ENCODE measurements at places on chromosomes 1 and 21.

DNA sequence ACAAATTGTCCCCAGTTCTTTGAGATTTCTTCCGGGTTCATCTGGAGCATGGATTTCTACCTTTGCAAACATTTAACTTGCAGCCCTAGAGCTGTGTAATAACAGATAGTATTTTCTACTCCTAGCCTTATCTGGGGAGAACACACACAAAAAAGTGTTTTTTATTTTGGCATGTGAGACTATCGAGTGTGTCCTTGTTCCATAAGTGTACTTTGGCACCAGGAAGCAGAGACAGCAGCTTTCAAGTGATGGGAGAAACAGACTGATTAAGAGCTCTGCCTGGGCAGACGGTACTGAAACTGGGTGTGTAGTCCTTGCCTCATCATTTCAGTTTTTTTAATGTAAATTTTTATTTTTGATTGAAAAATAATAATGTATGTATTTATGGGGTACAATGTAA is 297.4 kb downstream of the ST6GALNAC3 start:
- no peak for DNase-seq

- no peak for DNase-seq
Observed at GRCh38 chr1:206908038-206908437, 10.8 kb downstream of the IL24 start.

GRCh38 chr1:17084787-17085186 is 31.0 kb upstream of the SDHB start:
- no peak for DNase-seq

- no peak for DNase-seq
Observed at GRCh38 chr1:106836708-106837107, 219.8 kb upstream of the PRMT6 start.

GRCh38 chr1:240491156-240491555 is 120.8 kb downstream of the GREM2 start:
- peak; percentile 43 for DNase-seq

GRCh38 chr21:32580949-32581348 is 4.4 kb downstream of the TCP10L start:
- no peak for DNase-seq

GRCh38 chr1:221663321-221663720 is 78.6 kb downstream of the DUSP10 start:
- DNase-seq, result peak; percentile 48

- DNase-seq, result peak; percentile 8
Observed at GRCh38 chr1:79903321-79903720, 896.8 kb upstream of the ADGRL4 start.

DNA sequence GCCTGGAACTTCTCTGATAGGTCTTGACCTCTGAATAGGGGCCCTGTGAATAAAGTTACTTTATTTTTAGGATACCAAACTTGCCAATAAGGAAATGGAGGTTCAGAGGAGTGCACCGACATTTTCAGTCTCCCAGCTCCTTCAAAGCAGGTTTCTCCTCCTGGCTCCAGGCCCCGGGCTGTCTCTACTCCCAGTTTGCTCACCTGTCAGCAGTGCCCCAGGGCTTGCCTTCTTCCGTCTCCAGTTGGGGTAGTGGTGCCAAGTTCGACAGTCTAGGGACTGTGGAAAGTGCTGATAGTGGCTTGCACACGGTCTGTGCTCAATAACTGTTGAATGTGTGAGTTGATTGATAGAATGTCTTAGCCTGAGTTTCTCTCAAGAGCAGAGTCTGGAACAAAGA is 149.2 kb downstream of the ACTL8 start:
- no peak for DNase-seq

- no peak for DNase-seq
Observed at GRCh38 chr1:34330061-34330460, 153.4 kb downstream of the C1orf94 start.

- DNase-seq, result peak; percentile 45
Observed at GRCh38 chr1:65958561-65959350, 166.1 kb downstream of the PDE4B start.

GRCh38 chr21:25701529-25701928 is 33.2 kb downstream of the ATP5PF start:
- DNase-seq, result no peak

- DNase-seq, result no peak
Observed at GRCh38 chr1:51203874-51204245, 32.2 kb upstream of the RNF11 start.

DNA sequence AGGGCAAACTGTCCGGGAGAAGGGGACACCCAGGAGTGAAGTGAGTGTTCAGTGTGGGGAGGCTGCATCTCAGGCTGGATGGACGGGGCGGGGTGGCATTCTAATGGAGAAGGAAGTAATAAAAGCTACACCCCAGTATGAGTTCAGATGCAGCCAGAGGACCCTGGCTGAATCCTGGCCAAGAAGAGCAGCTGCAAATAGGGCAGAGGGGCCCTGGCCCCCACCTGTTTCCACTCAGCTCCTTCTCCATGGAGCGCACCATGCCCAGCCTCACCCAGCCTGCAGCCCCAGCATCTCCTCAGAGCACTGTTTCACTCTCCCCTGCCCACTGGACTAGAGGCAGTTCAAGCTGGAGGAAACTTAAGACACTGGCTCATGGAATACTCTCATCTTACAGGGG is 46.4 kb downstream of the KCND3 start:
- no peak for DNase-seq

GRCh38 chr1:54475946-54476516 is 69.8 kb upstream of the SSBP3 start:
- DNase-seq, result no peak

GRCh38 chr1:157519451-157519850 is 32.9 kb downstream of the FCRL5 start:
- DNase-seq, result no peak

GRCh38 chr1:169361281-169361680 is 6.3 kb downstream of the NME7 start:
- peak; percentile 35 for DNase-seq

DNA sequence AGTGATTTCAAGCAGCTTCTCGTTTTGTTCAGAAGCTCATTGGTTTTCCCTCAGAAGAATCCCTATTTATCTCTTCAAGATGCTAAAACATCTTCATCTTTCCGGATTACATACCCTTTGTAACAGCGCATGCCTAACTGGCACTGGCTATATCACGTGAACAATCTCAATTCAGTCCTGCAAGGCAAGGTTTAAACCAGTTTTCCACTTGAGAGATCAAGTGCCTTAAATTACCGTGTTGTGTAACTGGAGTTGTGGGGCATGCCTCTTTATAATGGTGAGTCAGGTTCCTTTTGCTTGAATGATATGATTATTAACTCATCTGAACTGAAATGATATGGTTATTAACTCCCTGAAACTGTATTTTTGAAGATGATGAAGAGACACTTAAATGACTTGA is 11.0 kb upstream of the ZFP69B start:
- no peak for DNase-seq

DNA sequence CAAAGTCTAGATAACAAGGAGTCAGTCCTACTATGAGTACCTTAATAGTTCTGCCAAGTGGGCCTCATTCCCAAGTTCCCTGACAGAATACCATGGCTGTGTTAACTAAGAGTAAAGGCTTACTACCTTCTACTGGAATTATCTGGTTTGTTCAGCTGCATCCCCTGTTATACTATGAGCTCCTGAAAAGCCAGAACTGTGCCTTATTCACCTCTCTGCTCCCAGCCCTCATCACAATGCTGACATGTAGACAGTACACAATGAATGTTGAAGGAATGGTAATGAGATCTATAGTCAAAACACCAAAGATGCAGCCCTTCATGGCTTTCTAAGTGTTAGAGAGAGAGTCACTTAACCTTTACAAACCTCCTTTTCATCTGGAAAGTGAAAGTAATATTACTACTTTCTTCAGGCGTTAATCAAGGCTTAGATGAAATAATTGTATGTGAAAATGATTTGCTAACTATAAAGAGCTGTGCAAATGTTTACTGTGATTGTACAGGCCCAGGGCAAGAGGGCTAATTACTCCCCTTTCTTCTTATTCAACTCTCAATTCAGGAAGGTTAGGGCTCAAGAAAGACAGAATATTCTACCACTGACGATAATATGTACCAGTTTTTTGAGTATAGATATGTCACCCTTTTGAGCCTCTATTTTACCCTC is 70.3 kb upstream of the MROH9 start:
- no peak for DNase-seq

GRCh38 chr1:23617084-23617521 is 57.8 kb upstream of the ID3 start:
- DNase-seq, result no peak

DNA sequence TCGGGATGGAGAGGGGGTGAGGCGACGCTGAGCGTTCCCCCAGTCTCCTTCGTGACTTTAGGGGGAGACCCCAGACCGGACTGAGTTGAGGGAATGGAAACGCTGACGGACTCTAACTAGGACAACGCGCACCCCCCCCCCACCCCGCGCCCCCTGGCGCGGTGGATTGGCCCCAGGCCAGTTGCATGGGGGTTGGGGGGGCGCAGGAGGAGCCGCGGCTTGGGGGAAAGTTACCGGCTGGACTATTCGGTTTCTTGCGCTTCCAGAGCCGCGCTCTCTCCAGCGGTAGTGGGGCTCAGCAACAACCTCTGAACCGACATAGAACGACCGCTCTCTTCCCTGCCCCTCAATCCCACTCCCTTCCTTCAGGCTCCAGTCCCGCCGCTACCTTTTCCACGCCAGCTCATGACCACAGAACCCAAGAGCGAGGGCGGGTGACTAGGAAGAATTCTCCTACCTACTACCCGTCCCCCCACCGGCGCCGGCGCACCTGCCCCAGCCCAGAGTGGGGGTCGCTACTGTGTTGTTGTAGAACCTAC is 694 bp downstream of the ZBTB7B start:
- no peak for DNase-seq

GRCh38 chr1:240239309-240239708 is 147.6 kb downstream of the FMN2 start:
- no peak for DNase-seq

- no peak for DNase-seq
Observed at GRCh38 chr1:202311875-202312635, 29.7 kb downstream of the UBE2T start.

DNA sequence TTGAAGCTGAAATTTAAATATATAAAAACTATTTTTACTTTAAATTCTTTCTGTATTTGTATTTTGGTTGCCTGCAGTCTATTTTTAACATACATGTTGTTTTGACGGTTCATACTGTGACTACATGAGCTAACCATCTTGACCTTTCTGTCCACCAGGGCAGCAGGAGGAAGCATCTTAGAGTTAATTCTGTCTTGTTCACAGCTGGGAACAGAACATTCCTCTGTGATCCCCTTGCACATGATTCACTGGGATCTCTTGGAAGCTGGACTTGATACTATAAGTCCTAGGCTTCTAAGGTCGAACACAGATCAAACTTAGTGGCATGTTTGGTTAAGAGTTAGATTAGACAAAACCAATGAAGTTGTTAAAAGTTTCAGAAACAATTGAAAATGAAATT is 99.7 kb downstream of the NFIA start:
- peak; percentile 70 for DNase-seq

DNA sequence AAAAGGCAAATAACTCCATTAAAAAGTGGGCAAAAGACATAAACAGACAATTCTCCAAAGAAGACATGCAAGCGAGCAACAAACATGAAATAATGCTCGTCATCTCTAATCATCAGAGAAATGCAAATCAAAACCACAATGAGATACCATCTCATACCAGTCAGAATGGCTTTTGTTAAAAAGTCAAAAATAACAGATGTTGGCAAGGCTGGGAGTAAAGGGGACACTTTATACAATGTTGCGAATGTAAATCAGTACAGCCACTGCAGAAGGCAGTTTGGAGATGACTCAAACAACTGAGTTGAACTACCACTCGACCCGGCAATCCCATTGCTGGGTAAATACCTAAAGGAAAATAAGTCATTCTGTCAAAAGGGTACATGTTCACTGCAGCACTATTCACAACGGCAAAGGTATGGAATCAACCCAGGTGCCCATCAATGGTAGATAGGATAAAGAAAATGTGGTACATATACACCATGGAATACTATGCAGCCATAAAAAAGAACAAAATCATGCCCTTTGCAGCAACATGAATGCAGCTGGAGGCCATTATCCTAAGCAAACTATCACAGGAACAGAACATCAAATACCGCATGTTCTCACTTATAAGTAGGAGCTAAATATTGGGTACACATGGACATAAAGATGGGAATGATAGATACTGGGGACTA is 25.9 kb downstream of the TSPAN2 start:
- no peak for DNase-seq

GRCh38 chr1:81689531-81689941 is 111.2 kb upstream of the ADGRL2 start:
- peak; percentile 84 for DNase-seq

- peak; percentile 48 for DNase-seq
Observed at GRCh38 chr1:225881081-225881958, 860 bp downstream of the TMEM63A start.

- DNase-seq, result no peak
Observed at GRCh38 chr1:232598133-232598532, 31.8 kb downstream of the SIPA1L2 start.

DNA sequence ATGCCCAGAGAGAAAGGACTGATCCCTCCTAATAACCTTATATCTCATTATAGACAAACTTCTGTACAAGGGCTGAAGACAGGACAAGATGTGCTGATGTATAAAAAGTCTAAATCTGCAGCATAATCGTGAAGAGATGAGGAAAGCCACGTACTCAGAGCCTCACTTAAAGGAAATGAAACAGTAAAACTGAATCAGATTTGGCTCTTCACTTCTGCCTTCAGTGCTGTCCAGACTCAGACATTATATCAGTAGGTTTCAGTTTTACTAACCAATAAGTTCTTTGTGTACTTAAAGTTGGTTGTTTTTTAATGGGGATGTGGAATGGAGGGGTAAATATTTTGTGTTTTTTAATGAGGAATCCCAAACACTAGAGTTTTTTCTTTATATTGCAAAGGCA is 45.3 kb upstream of the RGS1 start:
- no peak for DNase-seq

DNA sequence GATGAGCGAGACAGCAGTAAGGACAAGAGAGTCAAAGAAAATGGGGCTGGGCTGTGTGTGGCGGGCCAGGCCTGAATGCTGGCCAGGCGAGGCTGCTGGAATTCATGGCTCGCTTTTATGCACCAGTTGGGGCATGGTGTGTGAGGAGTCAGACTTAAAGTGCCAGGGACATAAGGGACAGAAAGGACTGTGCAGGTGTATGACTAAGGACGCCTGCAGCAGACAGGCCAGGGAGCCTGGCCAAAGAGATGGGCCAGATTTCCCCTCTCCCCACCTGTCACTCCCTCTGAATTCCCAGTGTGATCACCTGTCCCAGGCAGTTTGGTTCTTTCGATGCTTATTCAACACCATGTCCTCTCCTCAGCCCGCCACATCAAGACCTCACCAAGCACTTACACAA is 16.9 kb upstream of the SMIM12 start:
- no peak for DNase-seq

GRCh38 chr1:183394435-183394834 is 23.7 kb downstream of the NMNAT2 start:
- no peak for DNase-seq

- DNase-seq, result no peak
Observed at GRCh38 chr1:158654571-158654970, 31.9 kb downstream of the SPTA1 start.

DNA sequence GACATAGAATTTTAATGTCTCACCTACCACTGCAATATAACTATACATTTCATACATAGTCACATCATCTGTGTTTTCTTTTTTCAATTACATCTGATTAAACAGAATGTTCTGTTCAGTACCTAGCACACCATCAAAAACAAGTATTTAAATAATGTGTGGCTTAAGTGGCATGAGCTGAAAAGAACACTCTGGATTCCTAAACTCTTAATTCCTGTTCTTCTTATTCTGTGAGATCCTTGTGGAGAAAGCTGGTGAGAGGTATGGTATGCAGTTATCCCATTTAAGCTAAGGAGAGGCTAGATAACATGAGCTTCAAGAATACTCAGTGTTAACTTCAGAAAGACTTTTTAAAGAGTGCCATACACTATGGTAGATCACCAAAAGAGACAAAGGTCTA is 5.5 kb downstream of the TP53BP2 start:
- DNase-seq, result no peak

- DNase-seq, result peak; percentile 73
Observed at GRCh38 chr1:33866281-33866680, 2.4 kb downstream of the HMGB4 start.
